ENCODE measurements at places on chromosomes 4 and X. TPM values are rescaled to one million over a fixed set of nuclear protein-coding genes. Genes with fewer than 3 reads are reported as not detected.

DNA sequence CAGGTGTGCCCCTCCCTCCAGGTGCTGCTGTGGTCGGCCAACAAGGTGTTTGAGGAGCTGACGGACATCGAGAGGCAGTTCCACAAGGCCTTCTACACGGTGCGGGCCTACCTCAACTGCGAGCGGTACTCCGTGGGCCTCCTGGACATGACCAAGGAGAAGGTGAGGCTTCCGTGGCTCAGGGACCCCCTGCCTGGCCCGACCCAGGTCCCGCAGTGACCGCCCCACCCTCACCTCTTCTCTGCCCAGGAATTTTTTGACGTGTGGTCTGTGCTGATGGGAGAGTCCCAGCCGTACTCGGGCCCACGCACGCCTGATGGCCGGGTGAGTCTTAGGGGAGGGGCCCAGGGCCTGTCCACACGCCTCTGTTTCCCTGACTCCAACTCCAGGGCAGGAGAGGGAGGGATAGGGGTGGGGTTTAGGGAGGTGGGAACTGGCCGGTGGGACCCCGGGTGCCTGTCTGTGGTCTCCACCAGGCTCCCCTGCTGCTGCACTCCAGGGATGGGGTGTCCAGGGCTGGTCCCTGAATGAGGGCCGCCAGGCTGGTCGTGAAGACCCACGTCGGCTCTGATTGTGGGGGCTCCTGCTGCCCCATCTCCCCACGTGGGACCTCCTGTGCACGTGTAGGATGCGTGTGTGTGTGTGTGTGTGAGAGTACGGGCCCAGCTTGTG, 20.1 kb downstream of the ATP5ME start:
- no peak for DNase-seq

GRCh38 chr4:76074468-76074867, at the start of gene ART3:
Gene ART3, plus strand, starts transcription at chr4:76074709. Its CDS starts 1,181 bp downstream, at chr4:76075890.
- DNase-seq: peak; percentile 60

GRCh38 chrX:110924871-110925270, 129.3 kb upstream of the CHRDL1 start:
- no peak for DNase-seq

- no peak for DNase-seq
Measured at GRCh38 chr4:69994782-69995181, 984 bp upstream of the STATH start.

GRCh38 chrX:130909469-130910136, 6.6 kb upstream of the ENOX2 start:
- DNase-seq: peak; percentile 32

GRCh38 chr4:14631806-14632440, 370.4 kb upstream of the CPEB2 start:
- peak; percentile 73 for DNase-seq

Gene CSAG3
- polyA plus RNA-seq: not detected

DNA sequence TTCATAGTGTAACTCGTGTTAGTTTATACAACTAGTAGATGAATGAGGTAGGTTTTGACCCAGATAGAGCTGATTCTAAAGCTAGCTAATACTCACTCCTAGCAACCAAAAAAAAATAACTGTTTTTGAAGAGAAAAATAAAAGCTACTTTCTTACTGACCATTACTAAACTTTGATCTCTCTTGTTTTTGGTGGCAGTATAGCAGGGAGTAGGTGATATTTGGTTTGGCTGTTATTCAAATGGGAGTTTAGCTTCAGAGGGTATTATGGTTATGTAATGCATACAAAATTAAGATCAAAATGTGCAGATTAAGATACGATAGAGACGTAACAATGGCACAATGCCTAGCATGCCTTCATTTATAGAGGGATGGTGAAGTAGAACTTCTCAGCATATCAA, 1104.5 kb downstream of the PCDH19 start:
- no peak for DNase-seq

Gene RHOXF1
- not detected for polyA plus RNA-seq

Gene PROM1
- 55.4 TPM for polyA plus RNA-seq

Gene CCNB3
- polyA plus RNA-seq: 1.2 TPM

DNA sequence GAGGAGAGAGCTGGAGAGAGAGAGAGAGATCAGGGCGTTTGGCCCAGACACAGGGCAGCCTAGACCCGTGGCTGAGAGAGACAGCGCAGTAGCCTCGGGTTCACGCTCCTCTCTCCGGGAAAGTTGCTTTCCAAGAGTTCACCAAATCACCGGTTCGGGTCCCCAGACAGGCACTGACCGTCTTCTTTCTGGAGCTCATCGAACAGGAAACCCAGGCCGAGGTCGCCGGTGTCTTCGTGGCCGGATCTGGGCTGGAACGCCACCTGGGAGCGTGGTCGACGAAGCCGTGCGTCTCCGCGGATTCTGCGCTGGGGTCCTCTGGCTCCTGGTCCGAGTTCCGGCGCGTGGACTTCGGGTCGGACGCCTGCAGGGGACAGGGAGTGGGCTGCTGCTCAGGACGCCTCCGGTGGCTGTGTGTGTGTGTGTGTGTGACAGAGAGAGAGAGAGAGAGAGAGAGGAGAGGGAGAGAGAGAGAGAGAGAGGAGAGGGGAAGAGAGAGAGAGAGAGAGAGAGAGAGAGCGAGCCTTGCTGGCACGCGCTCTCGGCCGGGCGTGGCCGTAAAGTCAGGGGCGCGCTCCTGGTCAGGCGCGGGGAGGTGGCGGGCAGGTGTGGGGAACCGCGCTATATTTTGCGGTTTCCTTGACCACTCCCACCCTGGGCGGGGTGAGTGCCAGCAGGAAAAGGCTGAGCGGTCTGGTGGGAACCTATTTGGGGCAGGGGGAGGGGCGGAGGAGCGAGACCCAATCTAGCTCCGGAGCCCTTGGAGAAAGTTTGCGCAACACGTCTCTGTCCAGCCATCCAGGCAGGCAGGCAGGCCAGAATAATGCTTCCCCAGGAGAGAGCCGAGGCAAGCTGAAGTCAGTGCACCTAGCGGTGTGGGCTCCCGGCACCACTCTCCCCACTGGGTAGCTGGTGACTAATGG, 62.1 kb downstream of the RHOXF2B start:
- no peak for DNase-seq

Gene NPY2R
- polyA plus RNA-seq: not detected

Gene PPAT
- 11.4 TPM for polyA plus RNA-seq

GRCh38 chr4:83556816-83557215, 20.9 kb downstream of the GPAT3 start:
- no peak for DNase-seq

DNA sequence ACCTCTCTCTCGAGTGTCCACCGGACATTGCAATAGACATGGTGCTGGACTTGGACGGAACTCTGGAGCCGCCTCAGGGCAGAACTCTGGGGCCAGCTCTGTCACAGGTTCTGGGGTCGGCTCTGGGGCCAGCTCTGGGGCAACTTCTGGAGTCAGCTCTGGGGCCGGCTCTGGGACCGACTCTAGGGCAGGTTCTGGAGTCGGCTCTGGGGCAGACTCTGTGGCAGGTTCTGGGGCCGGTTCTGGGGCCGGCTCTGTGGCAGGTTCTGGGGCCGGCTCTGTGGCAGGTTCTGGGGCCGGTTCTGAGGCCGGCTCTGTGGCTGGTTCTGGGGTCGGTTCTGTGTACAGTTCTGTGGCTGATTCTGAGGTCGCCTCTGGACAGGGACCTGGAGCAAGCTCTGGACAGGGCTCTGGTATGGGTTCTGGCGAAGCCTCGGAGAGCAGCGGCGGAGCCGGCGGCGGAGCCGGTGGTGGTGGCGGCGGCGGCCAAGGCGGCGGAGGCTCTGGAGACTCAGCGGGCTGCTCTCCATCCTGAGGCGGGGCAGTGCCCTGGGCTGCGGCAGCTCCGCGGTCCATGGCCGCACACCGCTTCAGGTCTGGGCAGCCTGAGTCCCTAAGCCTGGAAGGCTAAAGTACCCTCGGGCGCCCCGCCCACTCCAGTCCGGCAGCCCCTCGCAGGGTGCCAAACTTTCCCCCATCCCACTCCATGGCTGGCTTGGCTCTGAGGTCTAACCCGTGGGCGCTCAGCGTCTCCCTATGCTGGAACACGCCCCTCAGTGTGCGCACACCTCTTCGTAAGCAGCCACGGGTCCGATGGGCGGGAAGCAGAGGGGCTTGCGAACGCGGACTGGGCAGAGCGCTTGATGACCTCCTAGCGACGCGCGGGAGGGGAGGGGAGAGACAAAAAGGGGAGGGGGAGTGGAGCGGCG, at the start of gene DGKK:
Gene DGKK (minus strand): TSS at position 723 of the 929 bp plus-strand sequence. CDS start 147 bp downstream, at position 576.
- peak; percentile 22 for DNase-seq

DNA sequence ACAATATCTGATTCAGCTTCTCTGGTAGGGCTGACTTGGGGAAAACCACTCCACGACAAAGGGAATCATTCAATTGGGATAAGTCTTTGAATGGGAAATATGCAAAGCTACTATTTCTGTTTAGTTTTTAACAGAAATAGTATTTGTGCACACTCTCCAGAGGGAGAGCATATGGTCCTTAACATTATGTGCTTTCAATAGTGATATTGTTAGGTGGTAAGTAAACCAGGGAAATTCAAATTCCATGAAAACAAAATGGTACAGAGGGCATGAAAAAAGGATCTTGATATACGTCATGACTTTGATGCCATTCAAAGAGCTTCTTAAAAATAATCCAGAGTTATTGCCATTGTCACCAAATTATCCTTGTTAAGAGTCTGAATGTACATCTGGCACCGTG, 47.1 kb upstream of the CITED1 start:
- DNase-seq: no peak

GRCh38 chrX:38279188-38279587, 48.1 kb downstream of the RPGR start:
- no peak for DNase-seq

DNA sequence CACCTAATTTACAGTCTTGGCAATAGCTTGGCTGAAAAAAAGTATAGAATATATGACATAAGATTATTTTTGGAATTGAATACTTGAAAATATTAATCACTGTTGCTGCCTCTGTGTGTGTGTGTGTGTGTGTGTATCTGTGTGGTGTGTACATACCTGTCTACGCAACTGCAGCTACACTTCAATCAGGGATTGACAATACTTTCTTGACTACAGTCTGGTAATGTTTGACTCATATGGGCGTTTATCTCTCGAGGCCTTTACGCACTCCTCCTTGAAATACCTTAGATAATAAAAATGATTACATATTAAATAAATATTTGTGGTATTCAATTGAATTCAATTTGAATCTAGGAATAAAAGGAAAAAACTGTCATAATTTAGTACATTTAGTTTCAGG, 565.2 kb downstream of the PCDH18 start:
- no peak for DNase-seq

DNA sequence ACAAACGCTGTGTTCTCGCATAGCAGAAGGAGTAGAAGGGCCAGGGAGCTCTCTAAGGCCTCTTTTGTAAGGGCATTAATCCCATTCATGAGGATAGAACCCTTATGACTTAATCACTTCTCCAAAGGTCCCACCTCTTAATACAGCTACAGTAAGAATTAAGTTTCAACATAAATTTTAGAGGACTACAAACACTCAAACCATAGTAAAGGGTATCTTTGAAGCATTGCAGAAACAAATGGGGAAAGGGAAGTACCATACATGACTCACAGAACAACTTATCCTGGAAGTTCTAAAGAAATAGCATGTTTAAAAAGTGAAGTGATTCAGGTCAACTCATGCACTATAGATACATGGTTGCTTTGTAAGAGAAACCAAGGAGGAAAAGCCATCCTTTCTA, 680.8 kb downstream of the RPA4 start:
- no peak for DNase-seq

GRCh38 chr4:8403173-8403753, 37.3 kb downstream of the ACOX3 start:
- DNase-seq: peak; percentile 89

GRCh38 chr4:15884666-15885065, 53.9 kb downstream of the FGFBP1 start:
- DNase-seq: no peak

- DNase-seq: peak; percentile 80
Measured at GRCh38 chr4:3827616-3828492, 61.7 kb downstream of the ADRA2C start.

DNA sequence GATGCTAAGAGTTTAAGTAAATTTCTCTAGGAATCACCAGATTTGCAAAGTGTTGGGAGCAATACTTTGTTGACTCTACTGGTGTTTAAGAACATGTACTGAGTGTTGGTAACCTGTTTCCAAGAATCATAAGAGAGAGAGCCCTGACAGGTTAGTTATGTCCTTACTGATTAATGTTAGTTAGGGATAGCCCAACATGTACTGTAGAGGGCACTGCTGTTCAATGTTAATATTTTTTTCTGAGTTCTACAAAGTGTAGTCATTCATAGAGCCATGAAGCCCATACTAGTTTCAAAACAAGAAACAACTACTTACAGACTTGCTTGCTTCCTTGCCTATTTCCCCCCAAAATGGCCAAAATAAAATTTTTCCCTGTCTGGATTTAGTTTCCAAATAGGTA, 11.9 kb downstream of the TMPRSS11D start:
- peak; percentile 63 for DNase-seq

- no peak for DNase-seq
Measured at GRCh38 chrX:20988118-20988517, 386.1 kb upstream of the CNKSR2 start.

GRCh38 chrX:39381422-39381821, 580.2 kb downstream of the MID1IP1 start:
- peak; percentile 42 for DNase-seq

Gene MAGEB3
- not detected for polyA plus RNA-seq

Gene USP51
- polyA plus RNA-seq: 3.5 TPM

Gene HMGN5
- 11.6 TPM for polyA plus RNA-seq

GRCh38 chrX:114959729-114960128, 57.7 kb downstream of the IL13RA2 start:
- DNase-seq: peak; percentile 12

- DNase-seq: peak; percentile 68
Measured at GRCh38 chr4:140094438-140095420, 59.3 kb downstream of the MAML3 start.

Gene NEIL3
- 3.0 TPM for polyA plus RNA-seq

Gene GABRA4
- polyA plus RNA-seq: 0.03 TPM

Gene PLXNB3
- 6.8 TPM for polyA plus RNA-seq

GRCh38 chr4:159706704-159707103, 603.8 kb downstream of the RAPGEF2 start:
- DNase-seq: no peak

- DNase-seq: no peak
Measured at GRCh38 chrX:153446950-153447580, 1.2 kb upstream of the TREX2 start.

- peak; percentile 10 for DNase-seq
Measured at GRCh38 chrX:16386126-16386525, 218.8 kb downstream of the MAGEB17 start.

DNA sequence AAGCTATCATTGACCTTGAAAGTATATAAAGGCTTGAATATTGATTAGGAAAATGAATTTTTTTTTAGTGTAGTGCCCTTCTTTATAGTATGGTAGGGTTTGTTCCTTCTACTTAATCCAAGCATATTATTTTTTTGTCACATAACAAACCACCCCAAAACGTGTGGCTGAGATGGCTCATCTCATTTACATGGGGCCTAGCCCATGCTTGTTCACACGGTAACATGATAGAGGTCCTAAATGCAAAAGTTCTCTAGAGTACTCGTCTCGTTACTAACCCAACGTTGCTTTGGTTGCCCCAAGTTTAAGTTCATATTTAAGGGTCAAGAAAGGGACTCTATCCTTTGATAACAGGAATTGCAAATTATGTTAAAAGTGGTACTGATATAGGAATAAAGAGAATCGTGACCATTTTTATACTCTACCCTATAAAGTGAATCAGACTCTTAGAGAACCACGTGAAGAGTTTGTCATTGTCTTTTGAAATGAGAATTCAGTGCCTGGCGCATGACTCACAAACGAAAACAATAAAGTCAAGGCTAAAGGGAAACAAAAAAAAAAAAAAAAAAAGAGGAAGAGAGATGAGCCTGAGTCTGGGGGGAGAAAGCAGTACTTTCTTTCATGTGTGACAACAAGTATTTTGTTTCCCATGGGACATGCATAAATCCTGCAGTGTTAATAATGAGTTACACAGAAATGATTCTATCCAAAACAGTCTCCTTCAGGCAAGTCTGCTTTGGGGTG, 402.8 kb upstream of the NWD2 start:
- DNase-seq: no peak
